A549 (cell line): ENCODE measurements at places on chromosomes 12 and 14. TPM values are rescaled to one million over a fixed set of nuclear protein-coding genes. Genes with fewer than 3 reads are reported as not detected.

The TAS2R30 gene
- polyA plus RNA-seq = 0.11 TPM in 1 of 3 replicates, not detected in the others

- no peak for DNase-seq
Observed at GRCh38 chr12:121156365-121156764, 23.7 kb downstream of the P2RX7 start.

DNA sequence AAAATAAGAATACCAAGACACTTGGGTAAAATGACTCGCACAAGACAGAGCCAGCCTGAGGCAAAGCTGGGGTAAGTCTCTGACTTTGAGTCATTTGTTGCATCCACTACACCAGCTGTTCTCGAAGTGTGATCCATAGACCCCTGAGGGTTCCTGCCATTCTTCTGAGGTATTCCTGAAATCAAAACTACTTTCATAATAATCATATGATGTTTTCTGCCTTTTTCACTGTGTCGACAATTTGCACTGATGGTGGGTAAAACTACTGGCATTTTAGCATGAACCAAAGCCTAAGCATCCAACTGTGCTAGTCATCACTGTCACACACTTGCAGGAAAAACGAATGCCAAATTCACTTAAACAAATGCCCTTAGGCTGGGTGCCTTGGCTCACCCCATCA, 135.5 kb upstream of the FUT8 start:
- no peak for DNase-seq

The GLIPR1L1 gene
- not detected in 3 replicates for polyA plus RNA-seq

GRCh38 chr14:48350971-48351370, 675.6 kb upstream of the MDGA2 start:
- DNase-seq = no peak

DNA sequence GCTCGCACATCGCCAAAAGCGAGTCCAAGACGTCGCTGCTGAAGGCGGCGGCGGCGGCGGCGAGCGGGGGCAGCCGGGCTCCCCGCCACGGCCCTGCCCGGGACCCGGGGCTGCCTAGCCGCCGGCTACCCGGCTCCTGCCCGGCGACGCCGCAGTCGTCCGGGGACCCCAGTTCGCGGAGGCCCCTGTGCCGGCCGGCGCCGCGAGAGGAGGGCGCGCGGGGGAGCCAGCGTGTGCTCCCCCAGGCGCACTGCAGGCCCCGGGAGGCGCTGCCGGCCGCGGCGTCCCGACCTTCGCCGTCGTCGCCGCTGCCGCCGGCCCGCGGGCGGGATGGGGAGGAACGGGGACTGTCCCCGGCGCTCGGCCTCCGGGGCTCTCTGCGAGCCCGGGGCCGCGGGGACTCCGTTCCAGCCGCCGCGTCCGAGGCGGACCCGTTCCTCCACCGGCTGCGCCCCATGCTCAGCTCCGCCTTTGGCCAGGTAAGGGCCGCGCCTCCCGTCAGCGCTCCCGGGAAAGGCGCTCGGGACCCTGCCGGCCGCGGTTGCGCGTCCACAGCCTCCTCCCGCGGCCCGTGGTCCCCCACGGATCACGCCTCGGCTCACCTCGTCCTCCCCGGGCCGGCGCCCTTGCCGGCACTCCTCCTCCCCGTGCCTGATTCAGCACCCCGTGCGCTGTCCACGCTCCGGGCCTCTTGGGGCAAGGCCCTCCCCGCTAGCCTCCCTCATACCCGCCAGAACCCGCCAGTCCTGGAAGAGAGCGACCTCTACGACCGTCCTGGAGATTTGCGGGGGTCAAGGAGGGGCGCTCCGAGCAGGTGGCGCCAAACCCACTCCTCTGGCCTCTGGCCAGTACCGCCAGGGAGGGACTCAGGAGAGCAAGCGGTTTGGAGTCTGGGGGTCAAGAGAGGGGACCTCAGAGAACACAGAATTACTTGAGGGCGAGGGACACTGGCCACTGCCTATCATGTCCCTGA, 721 bp downstream of the CABP1 start:
- DNase-seq = no peak

- DNase-seq = peak; percentile 7
Observed at GRCh38 chr14:21860172-21860571, 186.6 kb upstream of the OR4E1 start.

The NANOG gene
- not detected in 3 replicates for polyA plus RNA-seq

DNA sequence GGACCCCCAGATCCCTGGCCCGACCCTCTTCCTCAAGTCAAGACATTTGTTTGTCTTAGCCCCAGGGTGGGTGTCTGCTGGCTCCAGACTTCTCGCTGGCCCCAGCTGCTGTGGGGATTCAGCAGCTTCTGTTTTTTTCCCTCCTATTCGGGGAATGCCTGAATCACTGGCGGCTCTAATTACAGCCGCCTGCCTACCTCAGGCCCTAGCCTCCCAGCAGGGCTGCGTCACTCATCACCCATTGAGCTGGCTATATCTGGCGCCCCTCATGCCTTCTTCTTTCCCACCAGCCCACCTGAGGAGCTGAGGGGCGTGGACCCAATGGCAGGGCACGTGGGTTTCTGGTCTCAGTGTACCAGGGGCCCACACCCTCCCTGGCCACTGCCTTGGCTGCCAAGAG, 10.1 kb downstream of the KRT80 start:
- no peak for DNase-seq

- DNase-seq = no peak
Observed at GRCh38 chr12:127781336-127781735, 485.6 kb upstream of the TMEM132C start.

GRCh38 chr14:62759796-62760195, 285.5 kb downstream of the KCNH5 start:
- DNase-seq = no peak

The MYO1H gene
- polyA plus RNA-seq = not detected in 3 replicates

- no peak for DNase-seq
Observed at GRCh38 chr14:104201063-104201462, 62.7 kb downstream of the KIF26A start.

- DNase-seq = no peak
Observed at GRCh38 chr12:82730953-82731459, 44.3 kb downstream of the TMTC2 start.

- no peak for DNase-seq
Observed at GRCh38 chr12:12624498-12624992, 12.9 kb downstream of the CREBL2 start.

GRCh38 chr14:29629839-29630238, 297.8 kb downstream of the PRKD1 start:
- no peak for DNase-seq

GRCh38 chr14:93938751-93939303, 11.7 kb downstream of the FAM181A start:
- no peak for DNase-seq

DNA sequence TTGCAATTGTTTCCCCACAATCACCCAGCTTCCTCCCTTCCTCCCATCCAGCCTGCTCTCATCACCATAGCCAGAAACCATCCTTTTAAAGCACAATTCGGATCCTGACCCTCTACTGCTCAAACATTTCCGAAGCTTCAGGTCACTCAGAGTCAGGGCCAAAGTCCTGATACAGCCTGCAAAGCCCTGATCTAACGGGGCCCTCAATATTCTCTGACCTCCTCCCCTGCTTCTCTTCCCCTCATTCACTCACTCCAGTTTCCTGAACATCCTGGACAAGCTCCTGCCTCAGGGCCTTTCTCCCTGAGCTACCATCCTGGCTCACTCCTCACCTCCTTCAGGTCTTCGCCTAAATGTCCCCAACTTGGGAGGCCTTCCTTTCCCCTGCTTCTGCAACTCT, 46.1 kb downstream of the PITPNM2 start:
- DNase-seq = no peak

The CD27 gene
- not detected in 3 replicates for polyA plus RNA-seq

The ANO4 gene
- polyA plus RNA-seq = 0.03 TPM in 2 of 3 replicates, not detected in the other

GRCh38 chr14:93056166-93056839, 59.4 kb downstream of the ITPK1 start:
- DNase-seq = no peak

The KLHDC1 gene
- 0.42 to 1.2 TPM (median 1.1 TPM) in 3 replicates for polyA plus RNA-seq

The KLHL33 gene
- polyA plus RNA-seq = not detected in 3 replicates

GRCh38 chr12:80941916-80942315, 4.2 kb upstream of the LIN7A start:
- no peak for DNase-seq

The RPL36AL gene
- polyA plus RNA-seq = 454 to 469 TPM (median 468 TPM) in 3 replicates

GRCh38 chr12:72547573-72547972, 275.4 kb downstream of the TRHDE start:
- no peak for DNase-seq

- peak; percentile 44 for DNase-seq
Observed at GRCh38 chr12:114848666-114849065, 164.7 kb upstream of the TBX3 start.

- no peak for DNase-seq
Observed at GRCh38 chr12:38370311-38370710, 53.7 kb downstream of the ALG10B start.

DNA sequence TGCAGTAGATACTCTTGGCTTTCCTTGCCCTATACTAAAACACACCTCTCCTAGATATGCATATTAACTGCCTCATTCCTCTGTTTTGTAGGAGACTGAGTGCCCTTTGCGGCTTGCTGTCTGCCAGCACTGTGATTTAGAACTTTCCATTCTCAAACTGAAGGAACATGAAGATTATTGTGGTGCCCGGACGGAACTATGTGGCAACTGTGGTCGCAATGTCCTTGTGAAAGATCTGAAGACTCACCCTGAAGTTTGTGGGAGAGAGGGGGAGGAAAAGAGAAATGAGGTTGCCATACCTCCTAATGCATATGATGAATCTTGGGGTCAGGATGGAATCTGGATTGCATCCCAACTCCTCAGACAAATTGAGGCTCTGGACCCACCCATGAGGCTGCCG, 15.4 kb downstream of the TRAFD1 start:
- no peak for DNase-seq

The IAPP gene
- polyA plus RNA-seq = 0.09 TPM in 1 of 3 replicates, not detected in the others
